Stimulated activated CD4-positive, alpha-beta T cell treated with anti-CD3 and anti-CD28 coated beads, Interleukin-1b, Interleukin-23, amount 100 ng/mL, for 4 hours (primary cell): ENCODE measurements at places on chromosomes 4 and X.

DNA sequence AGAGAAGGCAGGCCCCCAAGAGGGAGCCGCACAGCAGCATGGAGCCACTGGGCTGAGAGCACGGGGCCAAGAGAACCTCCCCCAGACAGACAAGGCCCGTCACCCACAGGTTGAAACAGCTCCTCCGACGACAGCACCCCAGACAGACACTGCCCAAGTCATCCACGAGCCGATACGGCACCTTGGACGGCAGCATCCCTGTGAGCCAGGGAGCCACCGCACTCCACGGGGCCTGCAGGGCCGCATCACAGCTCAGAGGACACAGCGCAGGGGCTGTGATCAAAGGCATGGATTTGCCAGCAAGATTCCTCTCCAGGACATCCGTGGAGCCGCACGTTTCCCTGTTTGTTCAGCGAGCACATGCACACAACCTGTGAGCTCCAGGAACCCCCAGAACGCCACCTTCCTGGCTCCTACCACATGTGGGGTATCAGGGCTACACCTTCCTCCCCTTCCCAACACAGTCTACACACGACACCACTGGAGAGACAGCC is 3.9 kb downstream of the CTBP1 start:
- no peak for DNase-seq

GRCh38 chr4:167084321-167084720 is 150.0 kb downstream of the SPOCK3 start:
- no peak for DNase-seq

GRCh38 chrX:15988661-15989603 is 134.3 kb upstream of the AP1S2 start:
- DNase-seq = no peak

DNA sequence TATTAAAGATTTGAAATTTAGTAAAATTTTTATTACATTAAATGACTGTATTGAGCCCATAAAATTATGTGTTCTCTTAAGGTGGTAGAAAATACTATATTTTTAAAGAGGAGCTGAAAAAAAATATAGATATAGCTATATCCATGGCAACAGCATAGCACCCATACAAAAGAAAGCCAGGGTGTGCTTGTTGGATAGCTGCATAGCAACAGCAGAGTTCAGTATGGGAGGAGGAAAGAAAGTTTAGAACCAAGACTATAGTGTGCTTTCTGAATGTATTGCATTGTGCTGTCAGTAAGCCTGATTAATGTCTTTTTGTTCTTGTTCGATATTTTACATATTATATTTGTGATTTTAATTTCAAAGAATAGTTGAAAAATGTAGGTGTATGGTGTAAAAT is 78.4 kb downstream of the GRID2 start:
- no peak for DNase-seq
